ENCODE measurements at places on chromosomes 7 and 10.

DNA sequence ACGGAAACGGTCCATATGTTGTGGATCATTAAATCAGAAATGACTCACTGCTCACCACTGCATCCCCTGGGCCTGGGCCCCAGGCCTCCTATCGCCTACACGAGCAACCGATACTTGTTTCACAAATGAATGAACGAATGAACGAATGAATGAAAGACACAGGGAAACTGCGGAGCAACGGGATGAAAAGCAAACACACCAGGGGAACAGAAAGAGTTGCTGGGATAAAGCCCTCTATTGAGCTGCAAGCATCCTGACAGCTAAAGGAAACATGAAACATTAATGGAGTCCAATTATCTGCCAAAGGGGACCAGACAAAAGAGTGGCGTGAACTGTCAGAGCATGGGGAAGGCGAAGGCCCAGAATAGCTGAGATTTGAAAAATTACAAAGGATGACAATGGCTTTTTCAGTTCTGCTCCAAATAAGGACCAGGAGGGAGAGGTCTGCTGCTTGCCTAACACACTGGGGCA is 92.1 kb downstream of the GRB10 start:
- no peak for DNase-seq

- DNase-seq, result no peak
These were observed 63.1 kb downstream of the IKZF1 start for GRCh38 chr7:50367570-50367969.

- no peak for DNase-seq
These were observed 194.0 kb upstream of the PLPP4 start for GRCh38 chr10:120262857-120263547.

DNA sequence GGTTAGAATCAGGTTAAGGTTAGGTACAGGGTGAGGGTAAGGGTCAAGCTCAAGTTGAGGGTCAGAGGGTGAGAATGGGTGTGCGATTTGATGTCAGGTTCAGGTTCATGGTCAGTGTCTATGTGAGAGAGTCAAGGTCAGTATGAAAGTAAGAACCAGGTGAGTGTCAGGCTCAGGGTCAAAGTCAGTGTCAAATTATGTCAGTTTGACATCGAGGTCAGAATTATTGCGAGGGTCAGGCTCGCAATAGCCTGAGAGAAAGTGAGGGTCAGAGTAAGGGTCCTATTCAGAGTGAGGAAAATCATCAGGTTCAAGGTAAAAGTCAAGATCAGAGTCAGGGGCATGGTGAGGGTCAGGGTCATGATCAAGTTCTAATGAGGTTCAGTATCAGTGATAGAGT is 13.0 kb downstream of the MRPS24 start:
- no peak for DNase-seq

- no peak for DNase-seq
These were observed 47.3 kb downstream of the CDCA7L start for GRCh38 chr7:21898265-21898930.

DNA sequence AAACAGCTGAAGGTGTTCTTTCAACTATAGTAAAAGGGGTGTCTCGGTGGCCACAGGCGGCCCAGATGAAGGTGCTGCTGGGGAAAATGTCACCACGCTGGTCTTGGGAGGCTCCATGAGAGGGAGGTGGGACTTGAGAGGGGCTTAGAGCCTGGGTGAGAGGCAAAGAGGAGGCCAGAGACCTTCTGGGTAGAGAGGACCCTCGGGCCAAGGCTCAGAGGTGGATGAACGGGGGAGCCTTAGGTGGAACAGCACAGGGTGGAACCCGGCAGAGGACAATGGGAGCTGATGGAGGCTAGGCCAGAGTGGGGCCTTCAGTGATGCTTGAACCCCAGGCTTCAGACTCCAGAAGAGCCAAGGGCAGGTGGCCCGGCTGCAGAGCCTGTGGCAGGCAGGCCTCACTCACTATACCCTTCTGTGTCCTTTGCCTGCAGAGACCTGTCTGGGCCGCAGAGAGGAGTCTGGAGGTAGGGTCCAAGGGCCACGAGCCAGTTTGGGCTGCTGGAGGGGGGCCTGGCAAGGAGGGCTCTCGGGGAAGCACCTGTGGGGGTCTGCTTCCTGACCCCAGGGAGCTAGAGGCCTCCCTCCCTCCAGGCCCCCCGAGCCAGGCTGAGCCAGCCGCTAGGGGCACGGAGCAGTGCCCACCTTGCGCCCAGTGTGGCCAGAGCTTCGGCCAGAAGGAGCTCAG is 32.1 kb downstream of the ZNF783 start:
- no peak for DNase-seq

DNA sequence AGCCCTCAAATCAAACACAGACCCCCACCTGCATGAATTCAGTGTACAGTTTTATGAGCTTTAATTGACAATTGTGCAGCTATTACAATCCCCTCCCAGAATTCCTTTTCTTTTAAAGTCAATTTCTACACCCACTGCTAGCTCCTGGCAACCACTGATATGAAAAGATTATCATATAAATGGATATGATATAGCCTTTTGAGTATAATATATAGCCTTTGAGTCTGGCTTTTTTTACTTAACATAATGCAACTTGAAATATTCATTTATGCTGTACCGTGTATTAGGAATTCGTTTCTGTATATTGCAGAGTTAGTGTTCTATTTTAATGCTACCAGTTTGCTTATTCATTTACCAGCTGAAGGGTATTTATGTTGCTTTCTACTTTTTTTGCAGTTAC is 127.7 kb downstream of the CCSER2 start:
- no peak for DNase-seq

- DNase-seq, result no peak
These were observed 34.7 kb downstream of the MET start for GRCh38 chr7:116706668-116707126.

DNA sequence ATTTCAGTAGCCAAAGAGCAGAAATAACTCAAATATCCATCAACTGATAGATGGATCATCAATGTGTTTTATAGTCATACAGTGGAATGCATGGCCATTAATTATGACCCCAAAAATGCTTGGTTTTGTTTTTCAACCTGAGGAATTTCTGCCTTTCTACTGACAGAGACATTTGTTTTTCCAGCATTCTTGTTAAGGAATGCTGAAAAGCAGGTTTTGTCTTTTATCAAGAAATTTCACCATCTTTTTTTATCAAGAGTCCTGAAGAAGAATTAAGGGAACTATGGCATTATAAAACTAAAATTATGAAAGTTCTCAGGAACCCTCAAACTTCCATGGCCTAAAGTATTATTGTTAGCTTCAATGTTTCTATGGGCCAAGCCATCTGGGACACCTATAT is 153.4 kb upstream of the THSD7A start:
- DNase-seq, result no peak

DNA sequence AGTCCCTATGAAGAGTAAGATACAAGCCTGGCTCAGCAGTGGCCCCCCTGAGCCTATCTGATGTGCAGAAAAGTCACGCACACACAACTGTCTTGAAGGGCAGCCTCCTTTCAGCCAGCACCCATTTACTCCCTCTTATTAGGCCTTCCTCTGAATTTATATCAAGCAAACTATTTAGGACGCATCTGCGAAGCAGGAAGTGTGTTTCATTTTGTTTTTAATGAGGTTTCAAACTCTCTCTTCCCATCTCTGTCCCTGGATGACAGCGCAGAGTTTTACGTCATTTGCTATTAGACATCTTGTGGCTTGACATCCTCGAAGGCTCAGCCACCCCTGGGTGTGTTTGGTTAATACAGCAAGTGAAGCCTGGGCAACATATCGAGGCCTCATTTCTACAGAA is 79.5 kb downstream of the CUX1 start:
- no peak for DNase-seq

DNA sequence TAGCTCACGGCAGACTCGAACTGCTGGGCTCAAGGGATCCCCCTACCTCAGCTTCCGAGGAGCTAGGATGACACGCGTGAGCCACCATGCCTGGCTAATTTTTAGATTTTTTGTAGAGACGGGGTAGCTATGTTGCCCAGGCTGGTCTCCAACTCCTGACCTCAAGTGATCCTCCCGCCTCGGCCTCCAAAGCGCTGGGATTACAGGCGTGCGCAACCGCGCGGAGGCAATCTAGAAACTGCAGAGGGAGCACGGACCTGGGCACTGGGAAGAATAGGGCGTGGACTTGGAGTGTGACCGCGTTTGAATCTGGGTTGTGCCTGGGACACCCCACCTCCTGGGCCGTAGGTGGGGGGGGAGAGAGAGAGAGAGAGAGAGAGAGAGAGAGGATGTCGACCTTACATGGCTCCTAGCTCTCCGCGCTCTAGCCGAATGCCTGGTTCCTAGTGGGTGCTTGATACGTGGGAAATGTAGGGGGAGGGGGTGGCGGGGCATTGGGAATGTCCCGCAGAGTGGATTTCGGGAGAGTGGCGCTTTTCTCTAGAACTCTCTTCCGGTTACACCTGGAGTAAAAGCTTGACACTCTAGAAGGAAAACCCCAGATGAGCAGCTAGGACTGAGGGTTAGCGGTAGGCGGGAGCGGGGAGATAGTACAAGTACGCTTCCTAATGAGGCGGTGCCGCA is 1.2 kb upstream of the MAP3K8 start:
- no peak for DNase-seq

DNA sequence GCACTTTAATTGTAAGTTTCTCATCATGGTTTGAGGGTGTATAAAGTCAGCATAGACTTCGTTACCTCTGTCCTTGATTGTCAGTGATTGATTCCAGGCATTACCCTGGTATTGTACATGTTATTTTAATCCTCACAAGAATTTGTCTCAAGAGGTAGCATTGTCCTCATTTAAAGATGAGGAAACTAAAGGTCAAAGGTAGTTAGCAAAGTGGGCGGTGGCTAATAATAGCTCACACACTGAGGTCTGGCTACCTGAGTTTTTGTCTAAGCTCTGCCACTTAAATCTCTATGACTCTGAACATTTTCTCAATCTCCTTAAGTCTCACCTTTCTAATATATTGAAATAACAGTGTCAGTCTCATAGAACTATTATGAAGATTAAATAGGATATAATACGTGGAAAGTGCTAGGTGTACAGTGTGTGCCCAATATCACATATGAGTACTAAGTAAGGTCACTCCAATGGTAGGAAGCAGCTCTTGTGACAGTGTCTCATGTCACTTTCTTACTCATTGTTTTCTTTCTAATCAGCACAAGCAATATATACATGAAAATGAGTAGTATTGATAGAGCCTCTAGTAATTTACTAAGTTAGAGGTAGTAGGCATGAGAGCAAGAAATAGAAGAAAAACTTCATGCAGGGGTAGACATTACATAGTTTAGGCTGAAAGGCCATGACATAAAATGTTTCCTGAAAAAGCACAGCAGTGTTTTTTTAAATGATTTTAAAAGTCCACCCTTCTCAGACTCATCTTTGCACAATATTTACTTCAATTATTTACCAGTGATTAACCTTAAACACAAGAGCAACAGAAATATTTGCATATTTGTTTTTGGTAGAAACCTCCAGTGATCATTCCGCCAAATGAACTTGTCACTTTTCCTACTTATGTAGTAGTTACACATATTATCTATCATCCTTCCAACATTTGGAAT is 21.0 kb downstream of the AHR start:
- DNase-seq, result no peak

GRCh38 chr7:48419401-48419800 is 248.1 kb downstream of the ABCA13 start:
- DNase-seq, result no peak

DNA sequence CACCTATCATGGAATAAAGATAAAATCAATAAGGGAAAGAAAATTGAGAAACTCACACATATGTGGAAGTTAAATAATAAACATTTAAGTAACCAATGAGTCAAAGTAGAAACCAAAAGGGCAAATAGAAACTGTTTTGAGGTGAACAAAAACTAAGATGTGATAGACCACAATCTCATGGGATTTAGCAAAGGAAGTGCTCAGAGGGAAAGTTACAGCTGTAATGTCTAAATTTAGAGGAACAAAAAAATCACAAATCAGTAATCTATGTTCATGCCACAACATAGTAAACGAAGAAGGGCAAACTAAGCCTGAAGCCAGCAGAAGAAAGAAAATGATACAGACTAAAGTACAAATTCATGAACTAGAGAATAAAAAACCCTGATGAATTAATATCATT is 16.3 kb downstream of the CYP3A4 start:
- no peak for DNase-seq

DNA sequence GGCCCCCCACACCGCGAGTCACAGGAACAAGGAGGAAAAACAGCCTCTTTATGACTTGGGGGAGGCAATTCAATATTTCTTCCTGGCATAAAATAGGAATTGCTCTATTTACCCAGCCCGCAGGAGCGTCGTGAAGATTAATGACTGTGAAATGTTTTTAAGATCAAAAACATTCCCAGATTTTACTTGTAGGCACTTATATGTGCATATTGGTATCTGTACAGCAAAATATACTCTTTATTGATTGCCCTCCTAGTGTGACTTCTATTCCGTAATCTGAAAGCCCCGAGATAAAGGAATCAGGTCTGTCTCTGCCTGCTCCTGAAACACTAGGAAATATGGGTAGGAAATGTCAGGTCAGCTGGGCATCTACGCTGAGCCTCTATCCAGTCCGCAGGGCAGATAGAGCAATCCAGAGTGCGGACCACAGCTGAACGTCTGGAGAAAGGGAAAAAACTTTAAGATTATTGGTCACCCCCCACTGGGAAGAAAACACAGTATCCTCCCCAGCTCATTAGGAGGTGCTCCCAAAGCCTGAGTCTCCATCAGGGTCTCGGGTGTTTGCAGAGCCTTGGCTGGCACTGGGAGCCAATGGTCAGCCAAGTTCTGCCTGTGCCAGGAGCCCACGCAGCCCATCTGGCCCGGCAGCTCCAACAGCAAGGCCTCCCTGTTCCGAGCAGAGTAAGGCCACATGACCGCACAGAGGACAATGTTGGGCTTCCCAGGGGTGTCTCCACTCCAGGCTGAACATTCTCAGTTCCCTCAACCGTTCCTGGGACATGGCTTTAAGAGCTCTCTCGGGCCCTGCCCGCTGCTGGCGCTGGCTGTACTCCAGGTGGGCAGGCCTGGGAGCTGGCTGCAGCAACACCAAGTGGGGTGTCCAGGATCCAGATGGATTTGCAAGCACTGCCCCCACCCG is 7.7 kb downstream of the CTBP2 start:
- no peak for DNase-seq

DNA sequence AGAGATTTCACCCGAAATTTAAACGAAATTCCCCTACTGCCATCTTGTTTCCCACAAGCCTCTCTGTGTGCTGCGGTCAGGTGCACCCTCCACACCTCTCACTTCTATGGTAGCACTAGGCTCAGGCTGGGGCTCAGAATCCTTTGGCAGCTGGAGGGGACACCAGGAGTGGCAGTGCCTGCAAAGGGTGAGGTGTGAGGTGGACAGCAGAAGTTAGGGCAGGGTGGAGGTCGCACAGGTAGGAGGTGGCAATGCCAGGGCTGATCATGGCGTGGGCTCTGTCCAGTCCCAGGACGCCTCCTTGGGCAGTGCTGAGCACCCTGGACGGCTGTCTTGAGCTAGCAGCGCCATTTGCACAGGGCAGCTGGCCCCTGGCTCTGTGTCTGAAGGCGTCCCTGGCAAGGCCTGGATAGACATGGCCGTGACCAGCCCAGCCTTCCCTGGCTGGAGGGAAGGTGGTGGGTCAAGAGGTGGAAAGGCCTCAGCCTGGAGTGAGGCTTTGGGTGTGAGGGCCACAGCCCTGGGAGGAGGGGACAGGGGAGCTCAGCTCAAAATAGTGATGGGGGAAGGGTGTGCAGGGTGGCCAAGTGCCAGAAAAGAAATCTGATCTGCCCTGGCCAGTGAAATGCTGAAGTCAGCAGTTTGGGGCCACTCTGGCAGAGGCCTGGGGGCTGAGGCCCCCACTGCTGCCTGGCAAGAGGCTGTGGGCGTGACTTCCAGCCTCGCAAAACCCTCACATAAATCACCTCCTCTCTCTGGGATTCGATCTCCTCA is 40.0 kb downstream of the ZCCHC24 start:
- no peak for DNase-seq

- no peak for DNase-seq
These were observed 498.7 kb upstream of the MKI67 start for GRCh38 chr10:128624656-128625530.

- no peak for DNase-seq
These were observed 14.3 kb upstream of the UBE2D1 start for GRCh38 chr10:58320351-58321049.

All from SK-N-DZ (cell line).